ENCODE measurements at places on chromosomes 3 and 15.

GRCh38 chr3:62036726-62037125 is 336.6 kb downstream of the FEZF2 start:
- no peak for DNase-seq

DNA sequence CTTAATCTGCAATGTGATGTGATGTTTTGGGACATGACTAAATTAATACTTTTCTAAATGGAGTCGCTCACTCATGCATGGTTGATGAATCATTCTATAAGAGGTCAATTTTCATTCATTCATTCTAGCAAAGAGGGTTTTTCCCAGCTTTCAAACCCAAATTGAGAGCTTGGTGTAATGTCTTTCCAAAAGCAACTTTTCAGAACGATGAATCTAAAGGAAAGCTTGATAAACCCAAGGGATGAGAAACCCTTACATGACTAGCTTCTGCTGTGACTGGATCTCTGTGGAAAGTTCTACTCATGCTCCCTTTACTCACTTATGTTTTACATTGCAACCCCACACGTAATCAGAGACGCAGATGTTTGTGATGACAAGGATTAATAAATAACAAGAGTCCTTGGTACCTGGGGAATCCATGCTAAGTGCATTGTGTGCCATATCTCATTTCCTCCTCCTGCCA is 47.7 kb downstream of the PDZRN3 start:
- no peak for DNase-seq

- DNase-seq: no peak
Observed at GRCh38 chr15:69693059-69693458, 240.4 kb downstream of the RPLP1 start.

- no peak for DNase-seq
Observed at GRCh38 chr15:28977377-28978010, 91.7 kb downstream of the APBA2 start.

DNA sequence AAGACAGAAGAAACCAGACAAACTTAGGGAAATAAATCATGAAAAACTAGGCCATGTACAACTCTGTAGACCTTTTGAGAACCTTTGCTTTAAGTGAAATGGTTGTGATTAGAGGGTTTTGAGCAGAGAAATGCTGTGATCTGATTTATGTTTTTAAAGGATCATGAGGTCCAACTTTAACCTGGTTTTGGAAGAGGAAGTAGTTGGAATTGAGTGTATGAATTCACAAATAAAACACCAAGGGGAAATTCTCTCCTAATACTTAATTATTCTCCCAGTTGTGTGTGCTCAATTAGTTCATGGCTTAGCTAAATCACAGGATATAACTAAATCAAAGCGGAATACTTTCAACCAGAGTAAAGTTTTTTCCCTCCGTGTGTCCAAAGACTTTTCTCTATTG is 45.5 kb upstream of the MCF2L2 start:
- no peak for DNase-seq

GRCh38 chr15:31557899-31558298 is 231.3 kb downstream of the KLF13 start:
- DNase-seq: no peak

GRCh38 chr3:40043444-40043755 is 234.0 kb downstream of the MYRIP start:
- DNase-seq: no peak

DNA sequence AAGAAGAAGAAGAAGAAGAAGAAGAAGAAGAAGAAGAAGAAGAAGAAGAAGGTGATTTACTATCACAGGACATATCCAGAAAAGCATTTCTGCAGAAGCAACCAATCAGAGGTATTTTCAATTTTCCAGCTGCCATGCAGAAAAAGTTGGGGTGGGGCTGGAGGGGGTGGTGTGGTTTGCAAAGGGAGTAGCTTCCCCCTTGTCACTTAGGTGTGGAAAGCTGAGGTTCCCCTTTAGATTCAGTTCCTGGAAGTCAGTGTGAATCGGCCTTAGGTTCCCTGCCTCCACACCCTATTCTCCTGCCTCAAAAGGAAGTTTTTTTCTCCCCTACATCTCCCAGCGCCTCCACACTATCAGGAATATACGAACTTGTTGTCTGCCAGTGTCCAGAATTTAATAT is 276.7 kb upstream of the ARRDC4 start:
- no peak for DNase-seq

GRCh38 chr15:75872403-75872990 is 29.2 kb downstream of the UBE2Q2 start:
- DNase-seq: no peak

GRCh38 chr3:13474021-13474420 is 6.1 kb upstream of the HDAC11 start:
- DNase-seq: no peak

- DNase-seq: no peak
Observed at GRCh38 chr15:49678655-49679054, 57.8 kb downstream of the DTWD1 start.

DNA sequence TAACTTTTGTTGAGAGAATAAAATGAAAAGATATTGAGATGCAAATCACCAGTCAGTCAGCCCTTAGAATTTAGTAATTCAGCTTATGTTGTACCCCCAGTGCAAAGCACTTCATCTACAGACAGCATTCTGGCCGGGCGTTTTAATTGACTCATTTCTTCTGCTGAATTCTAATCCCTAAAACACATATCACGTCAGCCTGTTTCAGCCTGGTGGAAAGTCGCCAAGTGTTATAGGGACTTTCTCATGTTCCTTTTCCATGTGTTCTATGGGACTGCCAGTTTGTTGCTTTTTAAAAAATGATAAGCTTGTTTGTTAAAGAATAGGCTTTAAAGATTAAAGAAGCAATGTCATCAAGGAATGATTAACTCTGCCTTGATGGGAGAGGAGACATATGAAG is 169.7 kb upstream of the BFSP2 start:
- no peak for DNase-seq

GRCh38 chr3:69244039-69244438 is 121.6 kb upstream of the LMOD3 start:
- no peak for DNase-seq

GRCh38 chr3:187769771-187770170 is 24.5 kb upstream of the BCL6 start:
- DNase-seq: no peak

DNA sequence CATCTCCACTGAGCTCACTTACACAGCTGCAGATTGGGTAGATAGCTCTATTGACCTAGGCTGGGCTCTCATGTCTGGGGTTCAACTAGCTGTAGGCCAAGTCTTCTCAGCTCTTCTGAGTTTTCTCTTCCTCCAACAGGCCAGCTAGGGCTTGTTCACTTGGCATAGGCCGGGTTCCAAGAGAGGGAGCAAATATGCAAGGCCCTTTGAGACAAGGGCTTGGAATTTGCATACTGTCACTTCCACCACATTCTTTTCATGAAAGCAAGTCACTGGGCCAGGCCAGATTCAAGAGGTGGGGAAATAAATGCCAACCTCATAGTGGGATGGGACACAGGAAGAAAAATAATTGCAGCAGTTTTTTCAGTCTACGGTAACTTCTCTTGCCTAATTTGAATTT is 25.2 kb downstream of the PIGB start:
- no peak for DNase-seq

- DNase-seq: no peak
Observed at GRCh38 chr3:87968668-87969067, 90.1 kb downstream of the CGGBP1 start.
